ENCODE measurements at places on chromosomes 6 and 20.

- no peak for DNase-seq
These were observed 216.5 kb downstream of the TFAP2C start for GRCh38 chr20:56845546-56846086.

DNA sequence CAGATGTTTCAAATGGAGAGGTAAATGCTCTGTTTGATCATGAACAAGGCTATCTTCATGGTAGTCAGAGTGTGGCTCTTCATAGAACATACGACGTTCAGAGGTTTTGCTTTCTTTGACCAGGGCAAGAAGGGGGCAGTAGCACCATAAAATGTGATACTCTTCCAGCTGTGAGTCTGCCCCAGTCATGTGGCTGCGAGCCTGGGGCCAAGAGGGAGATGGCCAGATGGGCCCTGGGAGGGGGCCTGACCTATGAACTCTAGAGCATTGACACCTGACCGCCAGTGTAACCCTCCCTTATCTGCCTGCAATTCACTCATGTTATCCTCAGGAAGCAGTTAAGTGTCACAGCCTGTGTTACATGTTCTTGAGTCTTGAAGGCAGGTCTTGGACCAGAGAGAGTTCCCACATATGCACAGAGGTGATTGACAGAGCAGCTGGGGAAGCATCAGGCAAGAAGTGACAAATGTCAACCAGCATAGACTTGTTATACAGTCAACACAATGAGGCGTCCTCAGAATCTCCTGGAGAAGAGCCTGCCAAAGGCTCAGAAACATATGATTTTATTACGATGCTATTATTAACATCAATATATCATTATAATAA is 55.0 kb downstream of the SCML4 start:
- DNase-seq: no peak

- DNase-seq: no peak
These were observed 27.6 kb downstream of the TREML4 start for GRCh38 chr6:41255638-41256246.

DNA sequence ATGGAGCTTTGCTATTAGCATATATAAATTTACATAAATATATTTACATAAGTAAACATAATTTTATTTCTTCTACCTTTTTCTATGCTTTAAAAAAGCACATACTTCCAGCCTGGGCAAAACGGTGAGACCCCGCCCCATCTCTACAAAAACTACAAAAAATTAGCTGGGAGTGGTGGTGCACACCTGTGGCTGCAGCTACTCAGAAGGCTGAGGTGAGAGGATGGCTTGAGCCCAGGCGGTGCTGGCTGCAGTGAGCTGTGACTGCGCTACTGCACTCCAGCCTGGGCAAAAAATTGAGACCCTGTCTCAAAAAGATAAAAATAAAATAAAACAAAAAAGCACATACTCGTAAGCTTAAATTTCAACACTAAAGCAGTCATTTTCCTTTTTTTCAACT is 30.3 kb downstream of the ELOVL5 start:
- DNase-seq: no peak

DNA sequence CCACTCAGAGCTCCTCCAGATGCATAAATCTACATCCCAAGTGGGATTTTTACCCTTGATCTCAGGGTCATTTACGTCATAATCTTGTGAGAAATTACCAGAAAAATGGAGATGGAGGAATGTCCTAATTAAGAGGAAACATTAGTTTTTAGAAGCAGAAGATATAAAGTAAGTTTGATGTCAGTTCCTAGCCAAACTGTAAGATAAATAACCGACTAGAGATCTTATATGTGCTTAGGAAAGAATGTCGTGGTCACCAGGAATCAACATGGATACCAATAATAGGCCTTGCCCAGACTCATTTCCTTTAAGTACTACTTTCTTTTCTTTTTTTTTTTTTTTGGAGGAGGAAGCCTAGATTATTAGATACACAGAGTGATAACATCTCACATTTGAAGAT is 186.9 kb downstream of the UTRN start:
- no peak for DNase-seq

DNA sequence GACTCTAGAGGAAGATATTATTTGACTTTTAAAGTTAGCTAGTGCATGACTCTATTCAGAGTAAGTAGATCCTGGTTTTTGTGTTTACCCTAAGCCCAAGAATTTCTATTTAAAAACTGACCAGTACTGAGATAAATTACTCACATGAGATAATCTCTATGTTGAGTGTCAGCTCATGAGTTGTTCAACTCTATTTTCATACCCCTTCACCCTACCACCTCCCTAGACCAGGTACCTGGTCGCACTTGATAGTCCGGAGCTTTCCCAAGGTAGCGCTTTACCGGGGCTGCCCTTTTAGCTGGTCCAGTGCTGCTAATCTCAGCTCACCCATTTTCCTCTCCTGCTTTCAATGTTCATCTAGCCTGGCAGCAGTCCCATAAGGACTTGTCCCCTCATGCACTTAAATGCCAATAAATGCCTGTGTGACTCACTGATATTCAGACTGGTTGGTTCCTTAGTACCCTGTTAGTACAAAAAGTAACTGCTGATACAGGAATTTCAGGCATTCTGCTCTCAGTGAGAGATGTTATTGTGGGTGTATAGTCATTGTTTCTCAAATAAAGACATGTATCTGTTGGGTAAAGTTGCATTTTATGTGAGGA is 503.9 kb downstream of the ADGRB3 start:
- DNase-seq: no peak

DNA sequence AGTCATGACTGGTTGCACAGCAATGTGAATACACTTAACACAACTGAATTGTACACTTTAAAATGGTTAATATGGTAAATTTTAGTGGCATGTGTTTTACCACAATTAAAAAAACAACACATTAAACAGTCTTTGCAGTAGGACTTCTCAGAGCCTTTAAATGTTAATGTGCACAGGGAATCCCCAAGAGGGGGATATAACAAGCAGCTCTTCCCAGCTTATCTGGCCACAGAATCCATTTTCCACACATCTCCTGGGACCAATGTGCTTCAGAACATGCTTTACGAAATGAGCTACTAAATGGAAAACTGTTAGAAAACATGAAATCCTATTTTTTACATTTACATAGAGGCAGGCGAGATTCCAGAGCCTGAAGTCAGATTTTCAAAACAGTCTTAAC is 44.4 kb downstream of the FYN start:
- DNase-seq: no peak

GRCh38 chr6:163165922-163166321 is 248.6 kb upstream of the QKI start:
- DNase-seq: no peak

GRCh38 chr6:21259660-21260059 is 333.9 kb upstream of the SOX4 start:
- no peak for DNase-seq

GRCh38 chr6:1423578-1423977 is 34.2 kb downstream of the FOXF2 start:
- no peak for DNase-seq

DNA sequence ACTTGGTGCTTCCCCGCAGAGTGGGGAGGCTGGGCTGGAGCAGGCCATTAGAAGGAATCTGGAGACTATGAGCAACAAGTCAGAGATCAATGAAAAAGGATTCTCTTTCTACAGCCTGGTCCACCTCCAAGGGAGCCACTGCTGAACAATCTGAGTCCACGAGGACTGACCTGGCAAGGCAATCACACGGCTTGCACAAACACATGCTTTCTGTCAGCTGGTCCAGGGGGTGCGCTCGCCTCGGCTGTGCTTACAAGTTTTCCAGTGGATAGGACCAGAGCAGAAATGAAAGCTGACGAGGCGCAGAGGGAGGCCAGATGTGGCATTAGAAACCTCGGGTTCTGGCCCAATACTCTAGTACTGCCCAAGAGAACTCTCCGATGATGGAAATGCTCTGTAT is 18.1 kb downstream of the KCNK5 start:
- DNase-seq: no peak

GRCh38 chr6:29465801-29466200 is 8.8 kb downstream of the OR2H1 start:
- DNase-seq: no peak

DNA sequence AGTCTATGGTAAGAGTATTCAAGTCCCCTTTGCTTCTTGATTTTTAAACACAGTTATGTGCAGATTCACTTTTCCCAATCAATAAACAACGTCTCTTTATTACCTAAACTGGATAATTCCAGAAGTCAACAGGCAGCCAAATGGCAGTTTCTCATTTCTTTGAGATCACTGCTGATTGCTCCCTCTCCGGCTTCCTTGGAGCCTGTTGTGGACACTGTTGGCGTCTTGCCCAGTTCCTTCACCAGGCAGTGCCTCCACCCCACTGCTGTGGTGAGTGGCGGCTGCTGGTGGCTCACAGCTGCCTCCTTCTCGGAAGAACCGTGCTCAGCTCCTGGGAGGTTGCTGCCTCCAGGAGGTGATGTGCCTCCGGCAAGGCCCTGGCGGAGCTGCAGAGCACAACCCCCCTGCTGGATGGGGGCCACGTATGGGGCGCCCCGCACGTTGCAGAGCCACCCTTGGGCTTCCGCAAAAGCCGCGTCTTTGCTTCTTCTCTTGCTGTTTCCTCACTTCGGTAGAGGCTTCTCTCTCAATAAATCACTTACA is 105.1 kb upstream of the CNKSR3 start:
- peak; percentile 91 for DNase-seq

DNA sequence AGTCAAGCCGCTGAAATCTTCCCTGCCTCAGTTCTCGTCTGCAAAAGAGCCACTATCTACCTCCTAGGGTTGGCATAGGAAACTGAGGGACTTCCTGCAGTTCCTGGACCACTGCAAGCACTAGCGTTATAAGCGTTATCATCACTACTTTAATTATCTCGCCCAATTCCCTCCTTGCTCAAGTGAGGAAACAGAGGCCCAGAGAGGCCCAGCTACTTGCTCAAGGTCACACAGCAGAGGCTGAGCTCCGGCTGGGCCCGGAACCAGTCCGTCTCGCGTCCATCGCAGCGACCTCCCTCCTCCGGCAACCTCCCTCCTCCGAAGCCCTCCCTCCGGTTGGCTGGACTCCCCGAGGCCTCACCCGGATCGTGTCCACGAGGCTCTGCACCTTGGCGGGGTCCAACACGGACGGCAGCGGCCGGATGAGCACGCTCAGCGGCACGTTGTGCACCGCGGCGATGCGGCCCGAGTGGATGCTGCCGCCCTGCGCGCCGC is 338 bp downstream of the SRXN1 start:
- no peak for DNase-seq

- no peak for DNase-seq
These were observed 61.4 kb upstream of the NT5E start for GRCh38 chr6:85388531-85388930.

DNA sequence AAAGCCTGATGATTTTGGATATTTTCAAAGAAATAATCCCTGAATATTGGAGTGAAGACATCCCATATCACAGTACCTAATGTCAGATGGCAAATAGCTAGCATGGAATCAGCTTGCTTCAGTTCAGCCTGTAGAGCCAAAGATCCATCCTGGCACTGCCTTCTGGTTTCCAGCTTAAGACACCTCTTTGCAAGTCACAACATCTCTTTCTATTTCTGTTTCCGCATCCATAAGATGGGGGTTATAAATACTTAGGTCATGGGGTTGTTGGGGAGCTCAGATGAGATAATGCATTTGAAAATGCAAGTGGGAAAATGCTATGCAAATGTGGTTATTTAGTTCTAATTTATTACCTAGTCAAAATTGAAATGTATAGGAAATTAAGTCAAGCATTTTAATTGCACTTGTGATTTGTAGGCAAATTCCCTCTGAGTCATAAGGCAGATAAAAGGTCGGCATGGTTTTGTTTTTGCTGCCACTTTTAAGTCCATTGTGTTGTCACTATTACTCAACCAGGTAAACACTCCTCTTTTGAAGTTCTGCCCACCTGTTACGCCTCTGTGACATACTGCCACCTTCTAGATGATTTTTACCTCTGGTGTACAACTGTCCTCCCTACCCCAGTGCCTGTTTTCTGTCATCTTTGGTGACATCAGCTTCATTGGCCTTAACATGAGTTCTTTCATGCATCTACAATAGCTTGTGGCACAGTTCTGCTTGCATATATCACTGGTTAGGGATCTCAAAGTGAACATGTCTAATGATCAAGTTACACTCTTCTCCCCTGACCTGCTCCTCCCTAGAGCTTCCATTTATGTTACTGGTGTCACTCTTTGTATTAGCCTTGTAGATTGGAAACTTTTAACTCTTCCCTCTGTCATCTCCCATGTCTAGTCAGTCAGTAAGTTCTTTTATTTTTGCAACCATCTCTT is 96.6 kb downstream of the CDKAL1 start:
- no peak for DNase-seq

GRCh38 chr6:158361068-158361467 is 48.8 kb downstream of the TULP4 start:
- no peak for DNase-seq

- DNase-seq: no peak
These were observed 15.3 kb downstream of the PCIF1 start for GRCh38 chr20:45949542-45950329.

GRCh38 chr20:22475662-22476061 is 108.7 kb downstream of the FOXA2 start:
- DNase-seq: no peak

DNA sequence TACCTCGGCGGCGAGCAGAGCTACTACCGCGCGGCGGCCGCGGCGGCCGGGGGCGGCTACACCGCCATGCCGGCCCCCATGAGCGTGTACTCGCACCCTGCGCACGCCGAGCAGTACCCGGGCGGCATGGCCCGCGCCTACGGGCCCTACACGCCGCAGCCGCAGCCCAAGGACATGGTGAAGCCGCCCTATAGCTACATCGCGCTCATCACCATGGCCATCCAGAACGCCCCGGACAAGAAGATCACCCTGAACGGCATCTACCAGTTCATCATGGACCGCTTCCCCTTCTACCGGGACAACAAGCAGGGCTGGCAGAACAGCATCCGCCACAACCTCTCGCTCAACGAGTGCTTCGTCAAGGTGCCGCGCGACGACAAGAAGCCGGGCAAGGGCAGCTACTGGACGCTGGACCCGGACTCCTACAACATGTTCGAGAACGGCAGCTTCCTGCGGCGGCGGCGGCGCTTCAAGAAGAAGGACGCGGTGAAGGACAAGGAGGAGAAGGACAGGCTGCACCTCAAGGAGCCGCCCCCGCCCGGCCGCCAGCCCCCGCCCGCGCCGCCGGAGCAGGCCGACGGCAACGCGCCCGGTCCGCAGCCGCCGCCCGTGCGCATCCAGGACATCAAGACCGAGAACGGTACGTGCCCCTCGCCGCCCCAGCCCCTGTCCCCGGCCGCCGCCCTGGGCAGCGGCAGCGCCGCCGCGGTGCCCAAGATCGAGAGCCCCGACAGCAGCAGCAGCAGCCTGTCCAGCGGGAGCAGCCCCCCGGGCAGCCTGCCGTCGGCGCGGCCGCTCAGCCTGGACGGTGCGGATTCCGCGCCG is 994 bp downstream of the FOXC1 start:
- peak; percentile 27 for DNase-seq

GRCh38 chr6:11462742-11463397 is 74.7 kb upstream of the TMEM170B start:
- DNase-seq: no peak

GRCh38 chr6:24632573-24632972 is 13.4 kb downstream of the KIAA0319 start:
- no peak for DNase-seq

GRCh38 chr6:5967594-5967993 is 39.1 kb downstream of the NRN1 start:
- no peak for DNase-seq

DNA sequence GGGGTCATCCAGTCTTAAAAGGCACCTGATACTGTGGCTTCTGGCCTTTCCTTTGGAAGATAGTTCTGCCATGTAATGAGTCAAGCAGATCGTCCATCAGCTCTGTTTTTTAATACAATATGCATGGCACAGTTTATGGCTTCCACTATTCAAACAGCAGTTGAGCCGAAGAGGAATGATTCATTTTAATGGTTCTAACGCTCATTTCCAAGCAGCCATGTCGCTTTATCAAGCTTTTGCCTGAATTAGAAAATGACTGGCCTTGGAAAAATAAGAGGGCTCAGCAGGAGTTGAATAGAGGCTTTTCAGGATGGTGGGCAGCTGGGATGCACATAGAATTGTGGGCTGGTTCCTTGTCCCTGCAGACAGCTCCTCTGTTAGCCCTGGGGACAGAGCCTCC is 138.1 kb downstream of the SOBP start:
- DNase-seq: no peak
